ENCODE measurements at places on chromosomes 3 and 15.

DNA sequence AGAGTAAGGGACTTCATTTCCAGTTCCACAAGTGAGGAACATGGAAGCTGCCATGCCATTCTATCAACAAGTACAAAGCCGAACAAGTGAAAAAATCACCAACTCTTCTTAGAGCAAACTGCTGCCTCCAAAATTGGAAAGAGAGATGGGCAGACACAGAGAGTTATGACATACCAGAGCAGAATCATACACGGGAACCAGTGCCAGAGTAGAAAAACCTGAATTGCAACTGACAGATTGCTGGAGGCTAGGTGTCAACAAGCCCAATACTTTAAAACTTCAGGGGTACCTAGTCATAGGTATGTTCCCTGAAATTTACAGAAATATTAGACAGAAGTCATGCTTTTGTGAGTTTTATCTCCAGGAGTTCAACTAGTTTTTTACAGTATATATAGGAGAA lies 62.0 kb downstream of the TTBK2 start:
- DNase-seq = no peak

DNA sequence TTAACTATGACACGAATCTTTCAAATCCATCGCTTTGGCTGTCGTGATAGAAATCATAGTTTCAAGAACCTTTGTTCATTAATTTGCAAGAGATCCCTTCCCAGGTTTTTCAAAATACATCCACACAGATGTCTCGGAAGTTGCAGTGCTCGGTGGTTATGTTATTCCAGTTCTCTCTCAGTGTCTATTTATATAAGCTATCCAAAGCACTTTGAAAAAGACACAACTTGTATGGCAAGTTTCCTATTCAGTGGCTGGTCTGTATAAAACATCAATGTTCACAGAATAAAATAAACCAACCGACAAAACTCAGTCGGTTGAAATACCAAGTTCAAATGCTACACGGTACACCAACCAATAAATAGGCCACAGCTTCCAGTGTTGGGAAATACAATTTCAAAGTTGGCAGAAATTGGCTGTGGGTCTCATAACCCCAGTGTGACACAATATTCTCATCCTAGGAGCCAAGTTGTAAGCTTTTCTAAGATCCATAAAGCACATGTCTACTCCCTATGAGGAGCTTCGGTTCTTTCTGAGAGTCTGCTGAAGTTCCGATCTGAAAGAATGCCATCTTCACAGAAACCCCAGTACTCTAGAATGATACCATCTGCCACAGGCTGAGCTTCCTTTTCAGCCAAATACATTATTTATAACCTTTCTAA lies 23.7 kb downstream of the SATB1 start:
- no peak for DNase-seq

- DNase-seq = no peak
Measured at GRCh38 chr3:63951492-63952247, 39.5 kb upstream of the SCAANT1 start.

- no peak for DNase-seq
Measured at GRCh38 chr3:21718943-21719591, 31.9 kb downstream of the ZNF385D start.

- no peak for DNase-seq
Measured at GRCh38 chr15:95470997-95471689, 859.4 kb upstream of the NR2F2 start.

DNA sequence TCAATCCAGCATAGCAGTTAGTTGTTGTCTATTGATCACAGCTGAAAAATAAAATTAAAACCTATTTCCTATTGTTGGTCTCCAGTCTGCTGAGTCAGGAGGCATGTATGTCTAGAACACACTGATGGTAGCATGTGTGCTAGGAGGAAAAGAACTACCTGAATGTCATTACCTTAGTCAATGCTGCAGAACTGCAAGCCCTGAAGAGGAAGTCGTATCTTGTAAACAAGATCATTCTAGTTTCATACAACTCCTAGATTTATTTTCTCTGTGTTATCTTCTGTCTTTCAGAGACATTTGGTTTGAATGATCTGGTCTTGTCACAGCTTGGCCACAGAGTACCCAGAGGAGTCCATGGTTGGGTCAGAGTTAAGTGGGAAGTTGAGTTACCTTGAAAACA lies 110.0 kb upstream of the MRPL3 start:
- DNase-seq = no peak

GRCh38 chr3:151923901-151924300 lies 50.5 kb downstream of the SUCNR1 start:
- no peak for DNase-seq
